ENCODE measurements at places on chromosomes 1 and 21.

DNA sequence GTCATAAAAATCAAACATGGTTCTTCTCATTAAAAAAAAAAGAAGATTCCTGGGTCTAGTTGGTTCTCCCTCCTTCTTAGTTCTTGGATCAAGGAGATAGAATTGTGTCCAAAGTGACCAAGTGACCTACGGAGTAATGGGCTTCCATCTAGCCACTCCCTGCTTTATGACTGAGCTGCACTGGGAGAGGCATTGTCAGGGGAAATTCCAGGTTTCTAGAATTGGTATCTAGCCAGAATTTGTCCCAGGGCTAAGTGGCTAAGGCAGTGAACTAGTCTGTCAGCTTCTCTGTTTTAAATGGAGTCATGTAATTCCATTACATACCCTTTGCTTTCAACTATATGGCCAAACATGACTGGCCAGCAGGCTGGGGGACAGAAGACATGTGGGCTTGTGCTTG, 40.1 kb upstream of the ERG start:
- DNase-seq = no peak

GRCh38 chr21:36034211-36034913, 26.0 kb downstream of the SETD4 start:
- no peak for DNase-seq

DNA sequence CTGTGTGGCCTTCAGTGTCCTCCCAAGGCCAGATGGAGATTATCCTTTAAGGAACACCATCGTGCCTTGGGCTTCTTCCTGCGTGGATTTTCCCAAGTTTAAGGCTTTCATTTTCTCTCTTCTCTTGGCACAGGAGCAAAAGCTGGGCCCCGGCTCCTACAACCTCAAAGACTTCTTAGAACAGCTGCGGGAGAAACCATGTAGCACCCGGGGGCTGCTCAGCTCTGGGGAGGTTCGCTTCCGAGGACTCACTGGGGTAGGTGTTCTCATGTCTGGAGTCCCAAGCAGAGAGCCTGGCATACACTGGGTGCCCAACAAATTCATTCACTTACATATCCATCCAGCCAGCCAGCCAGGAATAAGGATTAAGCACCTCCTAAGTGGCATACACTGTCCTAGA, 6.6 kb upstream of the TTC22 start:
- DNase-seq = no peak

DNA sequence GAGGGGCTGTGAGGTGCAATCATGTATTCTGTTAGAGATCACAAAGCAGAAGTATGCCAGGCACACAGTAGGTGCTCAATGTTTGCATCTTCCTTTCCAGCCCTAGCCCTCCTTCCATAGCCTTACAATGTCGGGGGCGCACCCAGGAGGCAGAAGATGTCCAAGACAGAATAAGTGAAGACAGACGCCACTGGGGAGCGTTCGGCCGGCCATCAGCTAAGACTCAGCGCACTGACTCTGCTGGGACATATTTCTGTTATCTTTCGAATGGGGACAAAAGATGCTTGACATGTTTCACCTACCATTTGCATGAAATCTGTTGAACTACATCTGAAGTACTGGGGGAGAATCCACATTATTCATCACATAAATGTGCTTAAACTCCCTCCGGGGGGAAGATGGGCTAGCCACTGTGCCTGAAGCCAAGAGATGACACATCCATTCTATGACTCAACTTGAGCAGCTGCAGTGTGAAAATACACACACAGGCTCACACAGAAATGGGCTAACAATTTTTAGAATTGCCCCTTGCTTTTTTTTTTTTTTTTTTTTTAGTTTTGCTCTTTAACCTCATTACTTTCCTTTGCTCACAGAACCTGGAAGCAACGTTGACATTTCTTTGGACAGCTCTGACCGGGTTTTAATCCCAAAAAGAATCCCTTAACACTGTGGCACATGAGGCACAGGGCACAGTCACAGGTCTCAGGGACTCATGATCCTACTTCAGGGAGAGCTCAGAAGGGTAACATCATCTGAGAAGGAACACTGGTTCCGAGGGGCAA, 7.9 kb downstream of the TIAM1 start:
- DNase-seq = peak; percentile 89

- DNase-seq = no peak
Observed at GRCh38 chr1:31625561-31626222, 8.2 kb downstream of the HCRTR1 start.

- peak; percentile 25 for DNase-seq
Observed at GRCh38 chr1:35030756-35031446, 844 bp downstream of the ZMYM6 start.

DNA sequence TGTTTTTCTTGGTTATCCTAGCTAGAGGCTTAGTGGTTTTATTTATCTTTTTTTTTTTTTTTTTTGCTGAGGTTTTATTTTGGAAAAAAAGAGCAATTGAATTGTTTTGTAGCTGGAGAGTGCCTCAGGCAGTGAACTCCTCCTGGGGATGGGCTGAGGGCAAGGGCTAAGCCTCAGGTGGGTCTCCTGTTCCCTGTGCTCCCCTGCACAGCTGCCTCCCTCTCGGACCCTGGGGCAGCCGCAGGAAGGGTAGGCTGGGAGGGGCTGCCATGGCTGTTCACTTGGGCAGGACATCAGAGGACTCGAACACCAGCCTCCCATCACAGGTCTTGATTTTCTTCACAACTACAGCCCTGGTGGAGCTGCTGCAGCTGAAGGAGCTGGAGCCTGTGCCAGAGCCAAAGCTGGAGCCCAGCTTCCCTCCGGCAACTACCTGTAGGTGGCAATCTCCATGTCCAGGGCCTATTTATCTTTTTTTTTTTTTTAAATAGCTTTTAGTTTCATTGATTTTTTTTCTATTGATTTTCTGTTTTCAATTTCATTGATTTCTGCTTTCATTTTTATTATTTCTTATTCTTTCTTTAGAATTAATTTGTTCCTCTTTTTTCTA, 28.9 kb downstream of the LEPR start:
- DNase-seq = no peak

DNA sequence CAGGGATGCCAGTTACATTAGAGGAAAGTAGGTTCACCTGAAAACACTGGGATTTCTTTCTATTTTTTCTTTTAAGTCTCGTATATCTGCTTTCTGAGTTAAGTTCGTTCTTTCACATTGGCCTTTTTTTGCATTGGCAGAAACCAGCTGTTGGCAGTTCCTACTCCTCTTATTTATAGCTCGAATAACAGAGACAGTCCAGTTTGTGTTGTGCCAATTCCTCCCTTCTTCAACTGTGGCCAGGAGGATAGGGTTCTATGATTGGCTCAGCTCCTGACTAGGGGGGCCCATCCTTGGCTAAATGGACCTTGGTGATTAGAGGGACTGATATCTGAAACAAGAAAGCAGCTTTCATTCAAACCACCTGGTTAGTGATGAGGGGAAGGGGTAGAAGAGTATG, 115.8 kb downstream of the RPS6KC1 start:
- DNase-seq = no peak

DNA sequence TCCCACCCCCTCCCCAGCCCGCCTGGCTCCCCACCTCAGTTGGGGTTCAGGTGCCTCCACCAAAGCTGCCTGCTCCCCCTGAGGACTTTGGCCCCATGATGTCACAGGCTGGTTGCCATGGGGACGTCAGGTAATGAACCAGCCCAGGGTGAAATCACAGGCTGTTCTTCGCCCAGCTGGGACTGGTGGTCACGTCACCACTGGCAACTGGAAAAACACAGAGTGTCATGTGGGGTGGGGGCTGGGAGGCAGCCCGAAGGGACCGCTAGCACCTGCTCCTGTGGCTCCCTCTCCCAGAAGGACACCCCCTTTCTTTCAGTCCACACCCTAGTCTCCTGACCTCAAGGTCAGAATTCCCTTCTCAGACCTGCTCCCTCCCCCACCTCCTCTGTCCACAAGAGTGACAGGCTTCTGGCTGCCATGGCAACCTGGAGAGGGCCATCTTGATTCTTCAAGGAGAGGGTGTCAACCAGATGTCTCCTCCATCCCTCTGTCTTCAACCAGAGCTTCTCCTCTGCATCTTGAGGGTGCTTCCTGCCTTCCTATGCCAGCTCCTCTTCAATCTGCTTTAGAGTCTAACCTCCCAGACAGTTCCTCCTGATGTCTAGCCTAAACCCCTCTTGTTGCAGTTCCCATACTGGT, 6.2 kb downstream of the FAM131C start:
- DNase-seq = no peak

DNA sequence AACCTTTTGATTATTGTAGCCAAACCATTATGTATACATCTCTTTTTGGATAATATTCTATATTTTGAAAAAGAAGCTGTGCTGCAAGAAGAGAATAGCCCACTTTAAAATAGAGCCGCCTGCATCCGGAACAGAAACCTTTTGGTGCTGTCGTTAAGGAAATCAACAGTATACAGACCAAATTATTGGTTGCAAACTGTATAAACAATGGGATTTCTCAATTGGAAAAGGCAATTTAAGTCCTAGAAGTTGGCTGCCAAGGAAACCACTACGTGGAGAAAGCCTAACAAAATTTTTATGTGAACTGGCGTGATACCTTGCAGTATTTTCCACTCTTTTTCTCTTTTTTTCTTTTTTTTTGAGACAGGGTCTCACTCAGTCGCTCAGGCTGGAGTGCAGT, 25.8 kb downstream of the DESI2 start:
- DNase-seq = no peak

GRCh38 chr1:24932284-24932683, 2.2 kb upstream of the RUNX3 start:
- DNase-seq = no peak

- no peak for DNase-seq
Observed at GRCh38 chr1:22567994-22568393, 4.7 kb downstream of the EPHA8 start.

DNA sequence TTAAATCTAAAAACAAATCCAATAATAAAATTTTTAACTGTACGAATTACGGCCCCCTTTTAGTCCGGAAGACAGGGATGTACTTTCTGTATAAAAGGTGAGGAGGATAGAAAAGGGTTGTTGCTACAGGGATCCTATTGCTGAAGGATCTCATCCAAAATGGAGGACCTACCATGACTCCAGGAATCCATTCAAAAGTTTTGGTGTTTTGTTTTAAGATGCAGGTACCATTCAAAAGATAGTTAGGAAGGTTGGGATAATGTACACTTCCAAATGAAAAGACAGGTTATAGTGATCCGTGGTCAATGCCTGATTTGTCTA, 1.3 kb upstream of the ENAH start:
- DNase-seq = peak; percentile 9

DNA sequence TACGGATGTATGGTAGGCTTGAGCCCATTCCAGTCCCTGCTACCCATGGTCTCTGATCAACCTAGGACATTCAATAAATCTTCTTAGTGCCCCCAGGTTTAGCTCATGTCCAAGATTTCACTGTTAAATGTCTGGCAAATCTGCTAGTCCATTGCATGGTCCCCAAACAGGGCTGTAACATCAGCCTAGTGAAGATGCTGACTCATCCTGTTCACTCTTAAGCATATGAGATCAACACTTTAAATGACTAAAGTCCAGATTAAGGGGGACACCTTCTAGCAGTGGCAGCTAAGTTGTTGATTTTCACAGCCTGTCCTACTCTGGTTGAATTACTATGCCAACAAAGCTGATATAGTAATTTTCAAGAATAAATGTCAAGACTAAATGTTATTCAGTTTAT, 46.5 kb upstream of the NUF2 start:
- no peak for DNase-seq

DNA sequence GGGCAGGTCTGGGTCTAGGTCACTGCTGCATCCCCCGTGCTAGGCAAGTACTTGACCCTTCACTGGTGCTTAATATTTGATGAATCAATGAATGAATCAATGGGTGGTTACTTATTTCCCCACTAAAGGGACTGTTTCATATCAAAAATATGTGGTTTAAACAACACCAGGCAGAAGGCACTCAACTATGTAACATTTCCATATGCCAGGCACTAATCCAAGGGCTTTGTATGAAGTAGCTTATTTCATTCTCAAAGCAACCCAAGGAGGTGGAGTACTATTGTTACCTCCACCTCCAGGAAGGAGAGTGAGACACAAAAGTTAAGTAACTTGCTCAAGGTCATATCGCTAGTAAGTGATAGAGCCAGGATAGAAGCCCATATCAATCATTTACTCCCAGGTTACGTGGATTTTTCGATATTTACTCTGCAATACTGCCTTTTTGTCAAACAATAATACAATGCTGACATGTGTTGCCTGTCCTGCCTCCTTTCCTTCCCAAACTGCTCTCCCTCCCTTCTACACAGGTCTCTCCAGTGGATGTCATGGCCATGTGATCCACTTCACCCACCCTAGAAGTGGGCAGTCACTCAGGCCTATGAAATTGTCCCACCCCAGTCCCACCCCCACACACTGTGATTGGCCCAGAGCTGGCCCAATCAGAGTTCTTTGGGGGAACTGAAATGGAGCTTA, 142.8 kb downstream of the ETS2 start:
- peak; percentile 55 for DNase-seq

- peak; percentile 14 for DNase-seq
Observed at GRCh38 chr1:54052431-54052933, 522 bp downstream of the TMEM59 start.

DNA sequence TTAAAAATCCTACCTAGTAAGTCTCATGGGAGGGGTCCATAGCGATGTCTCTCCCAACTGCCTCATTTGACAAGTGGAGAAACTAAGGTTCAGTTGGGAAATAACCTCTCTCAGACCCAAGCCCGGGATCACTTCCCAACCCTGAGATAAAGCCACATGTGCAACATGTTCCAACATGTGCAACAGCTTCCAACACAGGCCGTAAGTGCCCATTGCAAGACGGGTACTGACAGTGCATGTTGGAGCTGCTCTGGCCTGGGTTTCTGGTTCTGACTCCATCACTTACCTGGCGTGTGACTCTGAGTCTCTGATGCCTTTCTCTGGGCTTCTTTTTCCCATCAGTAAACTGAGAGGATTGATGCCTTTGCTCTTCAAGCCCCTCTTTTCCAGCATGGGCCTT, 38.0 kb upstream of the FOXO6 start:
- no peak for DNase-seq

GRCh38 chr1:60969971-60970509, 112.3 kb upstream of the NFIA start:
- no peak for DNase-seq

DNA sequence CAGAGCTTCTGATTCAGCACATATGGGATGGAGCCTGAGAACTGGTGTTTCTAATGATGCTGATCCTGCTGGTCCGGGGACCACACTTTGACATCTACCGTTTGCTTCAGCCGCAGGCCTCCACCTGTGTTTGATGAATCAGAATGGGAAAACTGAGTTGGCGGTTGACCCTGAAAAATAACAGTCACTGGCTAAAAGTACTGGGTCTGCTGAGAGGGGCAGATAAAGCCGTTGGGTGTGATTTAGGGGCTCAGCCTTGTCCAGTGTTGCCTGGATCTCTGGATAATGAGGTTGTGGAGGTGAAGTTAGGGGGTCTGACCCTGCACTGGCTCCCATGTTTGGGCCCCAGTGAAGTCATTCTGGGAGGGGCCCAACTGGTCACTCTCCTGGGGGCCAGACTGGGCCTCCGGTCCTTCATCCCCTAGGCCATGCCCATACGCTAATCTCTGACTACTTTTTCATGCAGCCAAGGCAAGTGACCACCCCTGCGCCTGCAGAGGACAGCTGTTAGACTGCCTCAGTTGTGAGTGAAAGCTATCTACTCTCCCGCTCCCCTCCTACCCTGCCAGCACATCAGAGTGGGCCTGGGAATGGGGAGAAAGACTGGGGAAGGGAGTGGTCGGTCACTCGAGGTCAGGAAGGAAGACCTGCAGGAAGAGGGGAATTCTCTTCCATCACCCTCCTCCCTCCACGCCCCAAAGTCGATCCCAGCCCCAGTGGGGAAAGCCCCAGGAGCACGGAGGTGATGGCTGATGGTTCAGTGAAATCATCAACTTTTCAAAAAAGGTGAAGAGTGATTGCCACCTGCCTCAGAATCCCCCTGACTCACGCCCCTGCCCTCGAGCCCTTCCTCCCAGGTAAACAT, 27.7 kb downstream of the VASH2 start:
- DNase-seq = no peak

- DNase-seq = no peak
Observed at GRCh38 chr1:30692201-30692947, 31.0 kb downstream of the MATN1 start.

Measured in HS-5 (cell line).